ENCODE measurements at places on chromosomes 3 and 15.

GRCh38 chr15:36577082-36577481 is 2.3 kb upstream of the CDIN1 start:
- no peak for DNase-seq

GRCh38 chr3:150371741-150372254 is 36.3 kb upstream of the TSC22D2 start:
- DNase-seq, result no peak

DNA sequence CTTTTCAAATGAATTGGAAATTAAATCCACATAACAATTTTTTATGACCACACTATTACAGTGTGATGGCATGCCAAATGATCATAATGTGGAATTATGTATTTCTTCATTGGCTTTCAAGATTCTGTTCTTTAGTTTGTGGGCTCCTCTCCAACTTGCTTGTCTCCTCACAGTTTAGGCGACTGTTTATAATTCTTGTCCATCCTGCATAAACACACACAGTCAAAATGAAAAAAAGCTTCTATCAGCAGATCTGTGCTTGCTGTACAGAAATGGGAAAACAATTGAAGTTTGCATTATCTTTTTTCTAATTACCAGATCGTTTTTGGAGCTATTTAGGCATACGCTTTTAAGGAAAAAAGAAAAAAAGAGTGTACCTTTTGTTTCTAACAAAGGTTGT is 37.0 kb downstream of the OPA1 start:
- no peak for DNase-seq

GRCh38 chr3:66822186-66823008 is 175.7 kb upstream of the KBTBD8 start:
- DNase-seq, result peak; percentile 32

- no peak for DNase-seq
These were observed 146.9 kb downstream of the ERC2 start for GRCh38 chr3:56321383-56321782.

DNA sequence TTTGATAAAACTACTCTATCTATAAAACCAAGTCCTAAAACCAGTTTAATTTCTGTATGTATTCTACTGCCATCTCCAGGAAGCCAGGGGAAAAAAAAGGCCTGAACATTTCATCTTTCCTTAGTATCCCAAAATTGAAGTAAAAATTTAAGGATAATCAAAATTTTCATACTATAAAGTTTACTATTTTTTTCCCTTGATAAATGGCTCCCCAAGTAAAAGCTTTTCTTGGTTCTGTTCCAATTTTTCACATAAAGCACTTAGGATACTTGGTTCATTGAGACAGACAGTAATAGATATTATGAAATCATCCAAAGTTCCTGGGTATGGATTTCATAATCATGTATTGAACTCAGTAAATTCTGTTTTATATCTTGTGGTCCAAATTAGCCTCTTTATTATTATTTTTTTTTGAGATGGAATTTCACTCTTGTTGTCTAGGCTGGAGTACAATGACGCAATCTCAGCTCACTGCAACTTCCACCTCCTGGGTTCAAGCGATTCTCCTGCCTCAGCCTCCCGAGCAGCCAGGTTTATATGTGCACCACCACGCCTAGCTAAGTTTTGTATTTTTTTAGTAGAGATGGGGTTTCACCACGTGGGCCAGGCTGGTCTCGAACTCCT is 34.5 kb downstream of the ICE2 start:
- DNase-seq, result no peak

GRCh38 chr15:85752491-85752961 is 42.2 kb downstream of the KLHL25 start:
- no peak for DNase-seq

- DNase-seq, result no peak
These were observed 8.6 kb downstream of the KLHL25 start for GRCh38 chr15:85785887-85786780.

Data from stimulated activated CD4-positive, alpha-beta T cell treated with anti-CD3 and anti-CD28 coated beads, Interleukin-1b, Interleukin-23, amount 100 ng/mL, for 1 hour (primary cell).